ENCODE measurements at places on chromosomes 3 and 15.

DNA sequence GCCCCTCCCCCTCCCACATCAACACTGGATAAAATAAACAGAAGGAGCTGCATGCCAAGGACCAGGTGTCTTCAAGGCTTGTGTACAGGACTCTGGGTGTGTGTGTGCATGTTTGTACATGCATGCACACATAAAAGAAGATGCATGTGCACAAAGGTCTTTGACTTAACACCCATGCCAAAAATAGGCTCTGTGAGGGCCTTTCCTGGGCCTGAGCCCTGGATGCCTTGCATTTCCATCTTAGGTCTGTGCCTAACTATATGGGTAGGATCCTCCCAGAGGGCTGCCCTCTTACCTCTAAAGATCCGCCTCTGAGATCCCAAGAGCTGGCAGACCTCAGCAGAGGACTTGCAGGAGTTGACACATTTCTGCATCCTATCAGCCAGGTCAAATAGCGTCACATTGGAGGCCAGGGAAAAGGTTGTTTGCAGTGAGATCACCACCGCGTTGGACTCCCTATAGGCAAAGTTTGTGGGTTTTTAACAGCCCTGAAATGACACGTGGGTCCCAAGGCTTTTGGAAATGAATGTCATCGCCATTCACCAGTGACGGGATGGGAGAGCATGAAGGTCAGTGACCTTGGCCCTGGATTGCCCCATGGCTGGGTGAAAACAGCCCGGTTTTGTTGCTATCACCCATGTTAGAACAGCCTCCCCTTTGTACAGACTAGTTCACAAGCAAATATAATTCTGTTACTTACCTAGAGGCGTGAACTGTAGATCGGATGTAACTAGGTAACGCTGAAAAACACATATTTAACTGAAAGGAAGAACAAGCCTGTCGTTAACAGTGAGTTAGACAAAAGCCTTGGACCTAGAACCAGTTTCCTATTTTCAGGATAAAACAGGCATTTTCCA lies 54.0 kb downstream of the HEG1 start:
- DNase-seq: no peak

GRCh38 chr3:48528754-48529153 lies 24.8 kb upstream of the SHISA5 start:
- DNase-seq: no peak

DNA sequence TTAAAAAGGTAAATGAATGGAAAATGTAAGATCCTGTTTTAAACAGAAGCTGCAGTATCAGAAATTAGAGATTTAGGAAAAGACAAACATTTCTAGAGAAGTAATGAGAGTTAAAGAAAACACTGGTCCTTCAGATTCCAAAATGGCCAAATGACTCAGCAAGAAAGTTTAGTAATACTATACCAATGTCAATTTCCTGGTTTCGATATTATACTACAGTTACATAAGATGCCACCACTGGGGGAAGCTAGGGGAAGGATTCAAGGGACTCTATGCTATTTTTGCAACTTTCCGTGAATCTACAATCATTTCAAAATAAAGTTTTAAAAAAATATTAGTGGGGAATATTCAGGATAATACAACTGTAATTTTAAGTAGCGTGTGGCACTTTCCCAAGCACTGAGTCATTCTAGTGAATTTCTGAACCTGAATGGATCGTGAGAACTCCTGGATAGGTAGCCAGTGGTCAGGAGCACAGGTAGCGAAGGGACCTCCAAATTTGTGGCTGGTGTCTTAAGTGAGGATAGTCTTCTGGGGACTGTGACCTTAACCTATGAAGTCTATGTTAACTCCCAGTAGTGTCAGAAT lies 37.6 kb downstream of the TMCC1 start:
- DNase-seq: no peak

GRCh38 chr15:85598718-85599398 lies 195.9 kb downstream of the KLHL25 start:
- DNase-seq: no peak

DNA sequence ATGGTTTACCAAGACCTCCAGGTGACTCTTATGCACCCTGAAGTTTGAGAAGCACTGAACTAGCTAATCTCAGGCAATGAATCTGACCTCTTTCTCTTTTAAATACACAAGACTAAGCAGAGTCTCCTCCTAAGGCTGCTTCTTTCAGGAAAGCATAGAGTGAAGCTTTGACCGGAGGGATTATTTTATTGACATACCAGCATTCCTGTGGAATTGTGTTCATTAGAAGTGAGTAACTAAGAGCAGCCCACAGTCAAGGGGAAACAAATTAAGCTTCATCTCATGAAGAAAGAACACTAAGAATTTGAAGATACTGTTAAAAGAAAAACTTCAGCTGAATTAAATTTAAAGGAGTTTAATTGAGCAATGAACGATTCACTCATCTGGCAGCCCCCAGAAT lies 963.5 kb downstream of the NTRK3 start:
- no peak for DNase-seq

GRCh38 chr15:48806151-48806550 lies 4.7 kb downstream of the CEP152 start:
- DNase-seq: no peak

GRCh38 chr15:55588815-55589115 lies 620 bp upstream of the PYGO1 start:
- DNase-seq: no peak

GRCh38 chr3:183324083-183324482 lies 71.0 kb downstream of the B3GNT5 start:
- no peak for DNase-seq

DNA sequence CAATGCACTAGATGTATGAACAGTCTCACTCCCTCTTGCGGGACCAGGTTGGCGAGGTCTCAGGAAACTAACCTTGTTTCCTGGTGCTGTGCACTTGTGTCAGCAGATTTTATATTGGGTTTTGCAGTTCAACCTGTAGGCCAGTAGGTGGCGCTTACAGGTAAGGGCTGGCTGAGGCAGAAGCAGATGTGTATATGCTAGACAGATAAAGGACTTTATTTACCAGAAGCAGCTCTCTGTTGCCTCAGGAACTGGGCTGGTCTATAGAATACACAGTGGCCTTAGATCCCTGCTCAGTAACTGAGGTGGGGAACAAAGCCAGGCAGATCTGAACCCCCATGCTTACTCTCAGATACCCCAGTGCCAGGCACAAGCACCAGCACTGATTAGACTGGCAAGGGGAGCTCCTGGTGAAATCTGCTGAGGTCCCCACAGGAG lies 296.8 kb downstream of the DOCK3 start:
- DNase-seq: peak; percentile 25

- no peak for DNase-seq
These were observed 357.9 kb upstream of the KCNH8 start for GRCh38 chr3:18790384-18790783.

- DNase-seq: peak; percentile 52
These were observed at the start of gene IL12A for GRCh38 chr3:159988617-159989271. TSS of gene IL12A (plus strand) at chr3:159988835.

DNA sequence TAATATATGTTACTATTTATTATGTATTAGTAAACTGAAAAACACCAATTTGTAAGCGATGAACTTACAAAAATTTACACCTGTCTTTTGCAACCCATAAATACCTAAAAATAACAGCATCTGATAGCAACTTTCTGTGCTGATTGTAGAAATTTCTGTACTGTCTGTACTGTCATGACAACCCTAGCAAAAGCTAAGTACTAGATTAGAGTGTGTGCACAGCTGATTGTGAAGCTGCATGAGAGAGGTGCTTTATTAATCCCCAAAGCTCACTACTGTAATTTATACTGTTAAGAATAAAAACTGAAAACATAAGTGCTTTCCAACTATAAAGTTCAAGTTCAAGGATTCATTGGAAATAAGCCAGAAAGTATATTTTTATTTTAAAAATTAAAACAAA lies 815 bp downstream of the BCL2A1 start:
- no peak for DNase-seq

DNA sequence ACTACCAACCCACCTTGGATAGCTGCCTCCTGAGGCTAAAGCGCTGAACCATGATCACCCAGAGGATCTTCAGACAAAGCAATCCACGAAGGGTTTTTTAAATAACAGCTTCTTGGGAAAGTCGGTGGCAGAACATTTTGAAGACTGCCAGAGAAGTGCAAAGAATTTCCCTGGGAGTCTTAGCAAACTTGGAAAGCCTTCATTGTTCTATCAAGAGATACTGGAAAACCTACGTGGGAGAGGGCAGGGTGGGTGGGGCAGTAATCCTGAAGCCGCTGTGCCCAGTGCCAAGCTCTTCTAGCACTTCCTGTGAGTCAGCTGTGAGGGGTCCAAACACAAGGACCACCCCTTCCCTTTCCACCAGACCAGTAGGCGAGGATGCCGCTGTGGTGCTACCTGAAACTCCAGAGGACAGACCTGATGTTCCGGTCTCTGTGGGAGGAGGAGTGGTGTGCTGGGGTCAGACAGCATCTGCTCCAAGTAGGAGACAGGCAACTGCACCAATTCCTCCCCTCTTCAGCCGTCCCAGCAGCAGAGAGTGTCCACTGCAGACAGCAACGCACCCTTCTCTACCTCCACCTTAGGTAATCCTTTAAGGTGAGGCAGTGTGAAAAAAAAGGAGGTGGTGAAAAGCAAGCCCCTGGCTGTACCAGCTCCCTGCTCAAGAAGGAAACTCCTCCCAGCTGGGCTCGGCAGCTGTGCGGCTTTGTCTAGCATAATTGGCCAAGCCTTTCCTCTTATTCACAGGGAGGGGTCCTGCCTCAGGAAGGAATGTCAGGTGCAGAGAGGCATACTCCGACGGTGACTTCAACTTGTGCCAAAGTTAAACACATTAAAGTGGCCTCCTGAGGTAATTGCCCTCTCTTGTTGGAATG lies 99.0 kb downstream of the TMCC1 start:
- no peak for DNase-seq

DNA sequence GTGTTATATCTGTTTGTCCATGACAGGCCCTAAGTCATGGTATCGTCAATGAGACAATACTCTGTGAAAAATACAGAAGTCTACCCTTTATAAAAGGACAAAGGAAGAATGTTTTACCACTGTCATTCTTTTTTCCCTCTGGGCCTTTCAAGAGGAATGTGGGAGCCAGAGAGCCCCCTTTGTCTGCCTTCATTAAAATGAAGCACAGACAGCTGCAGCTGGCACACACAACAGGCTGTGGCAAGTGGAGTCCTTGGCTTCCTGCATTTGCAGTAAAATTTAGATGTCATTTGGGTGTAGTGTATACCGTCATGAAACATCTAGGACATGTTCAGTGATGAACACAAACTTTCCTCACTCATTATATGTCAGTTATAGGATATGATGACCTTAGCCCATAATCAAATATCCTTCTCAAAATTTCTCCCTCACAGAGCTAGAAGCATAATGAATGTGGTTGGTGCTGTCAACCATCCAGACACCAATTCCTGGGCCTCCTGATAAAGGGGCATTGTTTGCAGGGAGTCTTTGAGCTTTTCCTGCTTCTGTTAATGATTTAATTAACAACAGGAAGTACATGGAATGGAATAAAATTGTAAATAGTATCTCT lies 76.4 kb downstream of the DHX36 start:
- no peak for DNase-seq

DNA sequence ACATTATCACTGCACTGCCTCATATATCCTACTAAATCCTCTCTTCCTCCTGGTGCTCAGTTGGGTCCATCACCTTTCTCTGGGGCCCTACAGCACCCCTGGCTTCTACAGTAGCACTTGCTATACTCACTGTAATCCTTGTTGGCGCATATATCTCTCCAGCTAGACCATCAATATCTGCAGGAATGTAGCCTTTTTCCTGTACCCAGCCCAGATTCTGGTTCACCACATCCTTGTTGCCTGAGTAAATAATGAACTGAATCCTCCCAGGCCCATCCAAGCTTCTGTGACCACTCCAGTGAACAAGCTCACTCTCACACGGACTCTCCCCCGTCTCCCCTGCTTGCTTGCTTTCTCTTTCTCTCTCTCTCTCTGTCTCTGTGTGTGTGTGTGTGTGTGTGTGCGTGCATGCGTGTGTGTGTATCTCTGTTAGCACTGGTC lies 62.5 kb upstream of the LIPC start:
- no peak for DNase-seq

- no peak for DNase-seq
These were observed 173.2 kb downstream of the CHDH start for GRCh38 chr3:53672981-53673380.

GRCh38 chr3:66856533-66856932 lies 141.6 kb upstream of the KBTBD8 start:
- no peak for DNase-seq

DNA sequence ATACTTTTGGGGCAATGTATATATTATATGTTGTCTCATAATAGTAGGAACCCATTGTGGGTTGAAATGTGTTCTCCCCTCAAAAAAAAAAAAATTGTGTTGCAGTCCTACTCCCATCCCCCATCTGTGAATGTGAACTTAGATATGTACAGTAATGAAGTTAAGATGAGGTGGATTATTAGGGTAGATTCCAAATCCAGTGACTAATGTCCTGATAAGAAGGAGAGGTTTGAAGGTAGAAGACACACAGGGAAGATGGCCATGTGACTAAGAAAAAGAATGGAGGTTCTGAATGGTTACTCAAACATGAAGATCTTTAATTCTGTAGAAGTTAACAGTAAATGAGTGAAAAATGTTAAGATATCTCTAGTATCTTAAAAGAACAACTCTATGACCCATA lies 3.0 kb upstream of the ATOSA start:
- no peak for DNase-seq

DNA sequence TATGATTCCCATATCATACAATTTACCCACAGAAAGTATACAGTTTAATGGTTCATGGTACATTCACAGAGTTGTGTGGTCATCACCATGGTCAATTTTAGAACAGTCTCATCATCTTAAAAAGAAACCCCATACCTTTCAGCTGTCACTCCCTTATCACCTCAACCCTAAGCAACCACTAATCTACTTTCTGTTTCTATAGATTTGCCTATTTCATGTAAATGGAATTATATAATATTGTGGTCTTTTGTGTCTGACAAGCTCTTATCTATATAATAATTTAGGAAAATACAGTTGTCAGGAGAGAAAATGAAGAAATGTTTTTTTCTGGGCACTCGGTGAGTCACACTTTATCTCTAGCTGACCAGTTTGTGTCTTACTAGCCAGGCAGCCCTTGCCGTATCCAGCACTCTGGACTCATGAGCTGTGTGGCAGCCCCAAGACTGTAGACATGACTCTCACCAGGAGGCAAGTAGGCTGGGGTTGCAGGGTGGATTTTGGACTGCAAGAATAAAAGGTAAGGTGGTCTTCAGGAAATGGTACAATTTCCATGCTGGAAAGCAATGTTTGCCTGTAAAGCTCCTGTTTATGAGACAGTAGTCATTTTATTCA lies 234.6 kb downstream of the THRB start:
- DNase-seq: no peak

DNA sequence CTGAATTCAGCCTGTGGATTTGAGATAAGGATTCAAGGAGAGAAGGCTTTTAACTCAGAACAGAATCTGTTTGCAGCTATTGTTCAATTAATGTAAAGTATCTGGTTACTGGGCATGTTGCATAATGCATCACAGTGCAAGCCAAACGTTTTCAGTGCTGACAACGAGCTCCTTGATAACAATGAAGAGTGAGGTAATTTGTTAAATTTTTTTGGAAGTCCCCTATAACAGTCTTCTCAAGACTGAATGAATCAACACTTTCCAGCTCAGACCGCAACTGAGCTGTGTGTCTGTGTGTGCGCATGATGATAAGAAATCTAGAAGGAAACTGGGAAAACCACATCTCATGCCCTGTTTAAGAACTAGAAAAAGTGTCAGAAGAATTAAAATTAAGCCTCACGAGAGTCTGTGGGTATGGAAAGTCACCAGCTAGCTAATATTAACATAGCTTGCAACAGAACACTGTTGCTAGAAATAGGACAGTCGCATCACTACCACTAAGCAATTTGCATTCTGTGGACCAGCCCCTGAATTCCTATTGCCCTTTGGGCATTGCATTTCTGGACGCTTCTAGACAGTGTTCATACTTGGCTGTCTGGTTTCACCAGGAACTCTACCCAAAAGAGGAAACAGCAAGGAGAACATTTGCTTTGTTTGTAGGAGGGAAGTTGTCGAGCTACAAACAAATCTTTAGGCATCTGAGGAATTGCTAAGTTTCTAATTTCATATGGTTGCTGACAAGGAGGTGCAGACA lies 43.7 kb upstream of the ATP2C1 start:
- DNase-seq: no peak

Measured in stimulated activated CD8-positive, alpha-beta memory T cell treated with anti-CD3 and anti-CD28 coated beads, Interleukin-4, amount 100 ng/mL, for 1 hour (primary cell).